ENCODE measurements at places on chromosomes 2 and 18. TPM values are rescaled to one million over a fixed set of nuclear protein-coding genes. Genes with fewer than 3 reads are reported as not detected.

Gene HOXD3
- not detected for total RNA-seq

Gene FBLN7
- total RNA-seq: 8.9 TPM

Gene IL1RL1
- total RNA-seq: 2.4 TPM

Gene CENPA
- 0.87 TPM for total RNA-seq

Gene SLC11A1
- total RNA-seq: not detected

Gene CFAP53
- 0.62 TPM for total RNA-seq

Gene SNORC
- total RNA-seq: 0.50 TPM

Gene FAM237A
- not detected for total RNA-seq

Gene DSC2
- not detected for total RNA-seq

Gene CELF4
- total RNA-seq: not detected

Gene DUSP28
- total RNA-seq: 7.2 TPM

Data from cardiac ventricle fibroblast (primary cell).